Activated T-cell treated with anti-CD3 and anti-CD28 coated beads for 1 hour (primary cell): ENCODE measurements at places on chromosomes 3 and 15.

DNA sequence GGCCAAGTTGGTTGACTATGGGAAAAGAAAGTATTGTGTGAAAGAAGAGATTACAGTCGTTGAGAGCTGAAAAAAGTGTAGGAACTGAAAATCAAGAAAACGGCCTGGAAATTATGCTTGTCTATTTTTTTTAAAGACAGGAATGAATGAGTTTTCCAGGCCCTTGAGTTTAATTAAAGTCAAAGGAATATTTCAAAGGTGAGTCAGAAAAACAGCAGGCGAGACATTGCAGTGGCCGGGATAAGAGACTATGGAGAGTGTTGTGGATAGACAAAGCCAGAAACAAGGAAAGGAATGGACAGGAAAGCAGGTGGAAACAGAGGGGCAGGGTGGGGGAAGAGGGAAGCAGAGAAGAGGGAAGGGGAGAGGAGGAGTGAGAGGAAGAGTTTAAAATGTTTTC, 275.1 kb upstream of the LRTM1 start:
- DNase-seq: no peak

DNA sequence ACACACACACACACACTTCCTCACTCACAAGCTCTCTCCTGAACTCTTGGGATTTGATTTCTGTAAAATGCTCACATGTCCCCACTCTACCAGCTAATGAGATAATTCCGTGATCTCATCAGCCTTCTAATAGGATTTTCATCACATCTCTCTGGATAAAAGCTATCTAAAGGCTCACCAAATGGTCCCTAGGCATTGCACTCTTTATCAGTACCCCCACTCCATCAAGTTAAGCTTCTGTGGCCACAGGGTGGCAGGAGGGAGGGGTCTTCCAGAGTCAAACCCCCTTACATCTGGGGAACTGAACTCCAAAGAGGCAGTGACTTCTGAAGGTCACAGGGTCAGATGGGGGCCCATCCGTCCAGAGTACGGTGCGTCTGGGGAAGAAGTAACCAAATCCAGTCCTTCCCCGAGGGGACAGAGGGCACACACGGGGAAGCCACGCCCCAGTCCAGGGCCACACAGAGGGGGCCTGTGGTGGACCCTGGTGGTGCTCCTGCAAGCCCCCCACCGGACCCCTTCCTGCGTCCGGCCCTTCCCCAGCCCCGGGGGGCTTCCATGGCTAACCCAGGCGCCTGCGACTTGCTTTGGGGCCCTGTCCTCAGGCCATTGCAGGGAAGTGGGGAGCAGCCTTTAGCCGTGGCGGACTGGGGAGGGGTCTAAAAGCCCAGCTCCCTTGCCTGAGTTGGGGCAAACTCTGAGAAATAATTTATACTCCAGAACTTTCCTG, 25.5 kb downstream of the CPN2 start:
- DNase-seq: no peak

DNA sequence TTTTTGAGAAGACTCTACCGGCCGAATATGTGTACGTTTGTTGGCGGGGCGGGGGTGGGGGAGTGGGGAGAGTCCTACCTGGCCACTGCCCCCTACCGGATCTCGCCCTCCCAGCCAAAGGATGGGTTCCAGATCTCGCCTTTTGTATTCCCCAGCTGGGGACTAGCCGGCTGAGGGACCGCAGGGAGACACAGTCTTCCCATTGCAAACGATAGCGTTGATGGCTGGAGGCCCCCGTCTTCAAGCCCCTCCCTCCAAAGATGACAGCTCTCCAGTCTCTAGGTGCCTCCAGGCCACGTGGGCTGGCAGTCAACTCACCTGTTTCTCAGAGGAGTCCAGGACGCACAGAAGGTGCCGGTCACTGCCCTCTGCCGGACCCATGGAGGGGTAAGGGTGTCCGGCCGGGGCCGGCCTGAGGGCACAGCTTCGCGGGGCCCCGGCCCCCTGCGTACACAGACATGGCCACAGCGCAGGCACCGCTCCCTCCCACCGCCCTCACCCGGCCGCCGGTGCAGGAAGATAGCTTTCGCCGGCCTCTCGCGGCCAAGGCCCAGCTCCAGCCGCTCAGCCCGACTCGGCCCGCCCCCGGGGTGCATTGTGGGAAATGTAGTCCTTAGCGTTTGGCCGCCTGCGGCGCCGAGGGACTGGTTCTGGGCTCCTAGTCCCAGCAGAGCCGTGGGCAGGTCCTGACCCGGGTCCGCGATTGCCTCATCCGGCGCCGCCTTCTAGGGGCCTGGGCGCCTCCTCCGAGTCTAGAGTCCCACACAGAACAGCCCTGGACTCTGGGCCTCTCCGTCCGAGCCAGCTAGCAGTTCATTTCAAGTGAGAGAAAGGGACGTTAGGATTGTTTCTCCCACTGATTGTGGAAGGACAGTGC, at the start of gene MON1A:
TSS of gene MON1A (minus strand) at position 521 of the 877 bp plus-strand sequence. CDS start 16,465 bp downstream, outside the sequence.
- DNase-seq: peak; percentile 83

DNA sequence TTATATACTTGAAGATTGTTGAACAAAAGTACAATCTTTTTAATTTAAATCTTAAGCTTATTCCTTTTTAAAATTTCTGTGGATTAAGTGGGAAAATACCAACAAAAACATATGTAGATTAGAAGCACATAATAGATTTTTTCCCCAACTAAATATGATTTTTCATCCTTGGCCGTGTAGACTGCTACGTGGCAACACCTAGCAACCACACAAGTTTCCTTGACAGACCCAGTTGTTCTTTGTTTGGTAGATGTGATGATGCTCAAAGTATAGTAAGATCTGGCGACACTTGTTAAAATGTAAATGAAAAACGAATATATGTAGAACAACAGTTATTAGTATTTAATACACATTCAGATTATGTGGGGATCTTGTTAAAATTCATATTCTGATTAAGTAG, 271.0 kb upstream of the ROBO2 start:
- no peak for DNase-seq

- DNase-seq: no peak
Observed at GRCh38 chr15:64151727-64152506, at the start of gene SNX22. SNX22 (plus strand) TSS chr15:64151731; CDS start chr15:64151776, 45 bp downstream.

DNA sequence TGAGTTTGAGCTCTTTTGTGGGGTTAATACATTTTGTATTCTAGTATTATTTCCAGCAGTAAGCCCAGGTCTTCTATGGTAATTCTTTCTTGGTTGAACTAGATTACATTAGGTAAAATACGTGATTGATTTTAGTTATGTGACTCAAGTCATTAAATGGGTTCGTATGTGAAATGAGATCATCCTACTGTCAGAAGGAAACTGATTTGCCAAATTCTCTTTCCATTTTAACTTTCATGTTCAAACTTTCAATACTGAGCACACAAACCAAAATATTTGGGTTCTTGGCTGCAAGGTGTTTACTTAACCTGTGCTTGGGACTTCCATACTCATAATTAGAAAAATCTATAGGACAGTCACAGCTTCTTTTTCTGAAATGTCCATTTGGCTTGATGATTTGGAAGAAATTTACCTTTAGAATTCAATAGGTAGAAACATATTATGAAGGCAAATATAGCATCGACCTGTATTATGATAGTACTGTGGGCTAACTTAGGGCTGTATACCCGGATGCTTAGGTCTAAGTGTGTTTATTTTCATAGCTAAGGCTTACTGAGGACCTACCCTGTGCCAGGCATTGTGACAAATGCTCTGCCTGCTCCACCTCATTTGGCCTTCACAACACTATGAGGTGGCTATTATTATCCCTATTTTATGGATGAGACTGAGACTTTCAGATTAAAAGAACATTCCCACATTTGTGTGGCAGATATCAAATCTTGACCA, 631.8 kb upstream of the GRM7 start:
- DNase-seq: no peak
